ENCODE measurements at places on chromosomes 13 and 19.
A peak's percentile ranks its signal among the peaks of the same experiment; 100 is the strongest.

DNA sequence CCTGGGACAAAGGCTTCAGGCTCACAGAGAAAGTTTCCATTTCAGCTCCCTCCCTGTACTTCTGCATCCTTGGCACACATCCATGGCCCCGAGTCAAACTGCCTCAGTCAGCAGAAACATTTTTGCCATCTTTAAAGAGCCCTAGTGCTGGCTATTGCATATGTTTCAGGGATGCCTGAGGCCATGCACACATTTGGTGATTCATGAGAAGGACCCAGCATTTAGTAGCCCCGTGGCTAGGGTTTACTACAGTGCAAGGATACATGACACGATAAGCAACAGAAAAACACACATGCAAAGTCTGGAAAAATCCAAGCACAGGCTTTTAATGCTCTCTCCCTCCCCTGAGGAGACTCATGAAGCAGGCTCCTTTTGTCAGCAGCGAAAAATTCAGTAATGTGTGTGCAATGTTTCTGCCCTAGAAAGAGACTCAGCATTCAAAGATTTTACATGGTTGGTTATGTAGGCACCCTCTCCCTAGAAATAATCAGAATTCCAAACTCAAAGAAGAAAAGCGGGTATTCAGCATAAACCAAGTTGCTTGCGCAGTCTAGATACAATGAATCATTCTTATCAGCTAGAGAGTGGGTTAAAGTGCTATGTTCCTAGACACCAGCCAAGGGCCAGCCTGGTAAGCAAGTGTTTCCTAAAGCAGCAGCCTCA lies 17.6 kb downstream of the ACOD1 start:
- DNase-seq: peak; percentile 75

- no peak for DNase-seq
These were observed 2.3 kb downstream of the KISS1R start for GRCh38 chr19:919199-920050.

GRCh38 chr19:16772841-16773240 lies 53.2 kb downstream of the NWD1 start:
- no peak for DNase-seq

DNA sequence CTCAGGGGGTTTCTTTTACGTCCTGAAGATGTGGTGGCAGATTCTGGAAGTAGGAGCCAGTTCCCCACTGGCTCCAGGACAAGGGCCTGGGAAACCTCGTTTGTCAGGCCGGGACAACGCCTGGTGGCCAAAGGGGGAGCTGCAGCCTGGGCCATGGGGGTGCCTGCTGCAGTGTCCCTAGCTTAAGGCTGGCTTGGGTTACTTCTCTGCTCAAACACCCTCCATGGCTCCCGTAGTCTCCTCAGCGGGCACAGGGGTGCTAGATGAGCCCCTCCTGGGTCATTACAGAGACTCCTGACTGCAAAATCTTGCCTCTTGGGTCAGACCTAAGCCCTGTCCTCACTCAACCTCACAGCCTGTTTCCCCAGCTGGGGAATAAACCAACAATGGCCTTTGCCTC lies 14.7 kb downstream of the CILP2 start:
- DNase-seq: no peak

GRCh38 chr13:43908156-43909126 lies 28.7 kb downstream of the LACC1 start:
- DNase-seq: no peak

DNA sequence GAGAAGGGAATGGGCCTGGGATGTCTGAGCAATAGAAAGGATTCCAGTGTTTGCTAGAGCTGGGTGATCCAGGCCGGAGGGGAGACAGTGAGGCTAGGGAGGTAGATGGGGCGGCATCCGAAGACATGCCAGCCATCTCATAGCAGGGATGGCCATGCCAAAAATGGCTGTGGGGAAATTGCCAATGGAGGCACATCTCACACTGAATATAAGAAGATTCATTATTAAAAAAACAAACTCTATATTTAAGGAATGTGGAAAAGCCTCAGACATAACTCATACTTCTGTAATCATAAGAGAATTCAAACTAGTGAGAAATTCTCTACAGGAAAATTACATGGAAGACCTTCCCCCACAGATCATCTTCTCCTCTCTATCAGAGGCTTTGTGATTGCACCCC lies 289.2 kb downstream of the FGF9 start:
- no peak for DNase-seq

DNA sequence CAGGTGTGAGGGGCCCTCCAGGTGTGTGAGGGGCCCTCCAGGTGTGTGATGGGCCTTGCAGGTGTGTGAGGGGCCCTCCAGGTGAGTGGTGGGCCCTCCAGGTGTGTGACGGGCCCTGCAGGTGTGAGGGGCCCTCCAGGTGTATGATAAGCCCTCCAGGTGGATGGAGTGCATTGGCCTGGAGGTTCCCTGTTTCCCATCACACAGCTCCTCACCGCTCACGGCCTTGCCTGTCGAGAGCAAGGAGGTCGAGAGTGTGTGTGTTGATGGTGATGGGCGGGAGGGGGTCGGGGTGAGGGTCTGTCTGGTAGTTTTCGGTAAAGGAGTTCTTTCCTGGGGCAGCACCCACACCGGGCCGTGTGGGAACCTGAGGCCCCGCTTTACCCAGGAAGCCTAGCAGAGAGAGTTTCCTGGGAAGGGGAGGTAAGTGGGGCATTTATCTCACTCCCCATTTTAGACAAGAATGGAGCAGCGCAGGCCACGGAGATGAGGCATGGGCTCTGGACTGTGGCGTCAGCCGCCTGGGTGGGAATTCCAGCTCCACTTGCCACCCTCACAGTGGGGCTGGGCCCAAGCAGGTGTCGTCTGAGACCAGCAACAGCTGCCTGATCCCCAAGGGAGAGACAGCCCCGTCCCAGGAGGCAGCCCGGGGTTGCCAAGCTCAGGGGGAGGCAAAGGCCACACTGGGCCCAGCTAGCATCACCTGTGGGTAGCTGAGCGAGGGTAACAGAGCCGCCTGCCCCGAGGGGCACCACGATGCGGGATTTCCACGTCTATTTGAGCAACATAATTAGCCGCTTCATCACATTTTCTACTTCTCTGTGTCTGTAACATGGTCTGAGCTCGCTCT lies 10.9 kb upstream of the GAS6 start:
- no peak for DNase-seq

- no peak for DNase-seq
These were observed 18.7 kb upstream of the TINCR start for GRCh38 chr19:5586300-5587070.

DNA sequence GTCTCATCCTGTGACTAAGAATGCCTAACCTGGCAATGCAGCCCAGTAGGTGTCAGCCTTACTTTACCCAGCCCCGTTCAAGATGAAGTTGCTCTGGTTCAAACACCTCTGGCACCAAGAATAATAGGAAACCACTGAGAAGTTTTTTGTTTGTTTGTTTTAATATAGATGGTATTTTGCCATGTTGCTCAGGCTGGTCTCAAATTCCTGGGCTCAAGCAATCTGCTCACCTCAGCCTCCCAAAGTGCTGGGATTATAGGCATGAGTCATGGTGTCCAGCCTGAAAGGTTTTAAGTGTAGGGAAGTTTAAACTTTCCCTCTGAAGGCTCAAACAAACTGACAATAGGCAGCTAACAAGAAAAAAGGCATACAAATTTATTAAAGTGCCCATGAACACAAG lies 51.2 kb upstream of the ABCC4 start:
- DNase-seq: no peak

- no peak for DNase-seq
These were observed 114.8 kb upstream of the TRPC4 start for GRCh38 chr13:37984357-37984756.

GRCh38 chr19:45278087-45278486 lies 27.0 kb downstream of the MARK4 start:
- no peak for DNase-seq

DNA sequence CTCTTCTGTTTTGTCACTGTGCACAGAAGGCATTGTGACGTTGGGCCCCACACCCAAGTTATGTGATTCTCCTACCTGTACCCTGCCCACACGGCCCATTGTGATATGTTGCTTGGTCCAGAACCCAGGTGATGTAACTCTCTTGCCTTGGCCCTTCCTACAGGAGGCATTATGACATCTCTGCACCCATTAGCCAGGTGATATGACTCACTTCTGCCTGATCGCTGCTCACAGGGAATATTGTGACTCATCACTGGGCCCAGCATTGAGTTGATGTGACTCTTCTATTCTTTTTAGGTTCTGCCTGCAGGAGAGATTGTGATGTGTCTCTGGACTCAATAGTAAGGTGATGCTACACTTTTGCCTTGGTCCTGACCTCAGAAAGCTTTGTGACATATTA lies 65.4 kb upstream of the ZNF91 start:
- DNase-seq: no peak

Data from AG09319 (cell line).